ENCODE measurements at places on chromosomes 7 and 10.

- DNase-seq: no peak
These were observed 48.3 kb upstream of the TMEM236 start for GRCh38 chr10:17703706-17704105.

- DNase-seq: no peak
These were observed 46.3 kb downstream of the CUL2 start for GRCh38 chr10:35043796-35044344.

DNA sequence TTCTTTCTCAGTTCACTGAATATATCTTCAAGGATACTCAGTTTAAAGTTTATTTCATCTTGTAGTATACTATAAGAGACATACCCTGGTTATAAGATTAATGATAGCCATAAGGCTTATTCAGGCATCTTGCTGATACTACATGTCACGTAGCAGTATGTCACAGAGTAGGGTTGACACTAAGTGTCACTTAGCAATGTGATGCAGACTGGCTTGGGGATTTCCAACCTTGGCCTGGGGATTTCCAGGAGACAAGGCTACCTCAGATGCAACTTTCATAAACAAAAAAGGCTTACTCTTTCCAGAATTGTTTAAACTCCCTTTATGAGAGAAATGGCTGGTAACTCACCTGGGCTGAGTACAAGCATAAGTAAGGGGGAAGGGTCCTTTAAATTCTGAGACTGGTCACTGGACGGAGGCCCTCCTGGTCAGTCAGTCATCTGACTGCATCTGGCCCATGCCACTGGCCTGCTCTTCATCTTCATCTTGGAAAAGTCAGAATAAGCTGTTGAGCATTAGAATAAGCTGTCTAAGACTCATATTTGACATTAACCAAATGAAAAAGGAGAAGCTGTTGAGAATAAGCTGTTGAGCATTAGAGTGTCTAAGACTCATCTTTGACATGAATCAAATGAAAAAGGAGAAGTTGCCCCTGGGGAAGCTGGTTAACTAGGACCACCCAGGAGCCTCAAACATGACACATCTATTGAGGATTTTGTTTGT lies 9.5 kb downstream of the SLC13A1 start:
- DNase-seq: no peak

DNA sequence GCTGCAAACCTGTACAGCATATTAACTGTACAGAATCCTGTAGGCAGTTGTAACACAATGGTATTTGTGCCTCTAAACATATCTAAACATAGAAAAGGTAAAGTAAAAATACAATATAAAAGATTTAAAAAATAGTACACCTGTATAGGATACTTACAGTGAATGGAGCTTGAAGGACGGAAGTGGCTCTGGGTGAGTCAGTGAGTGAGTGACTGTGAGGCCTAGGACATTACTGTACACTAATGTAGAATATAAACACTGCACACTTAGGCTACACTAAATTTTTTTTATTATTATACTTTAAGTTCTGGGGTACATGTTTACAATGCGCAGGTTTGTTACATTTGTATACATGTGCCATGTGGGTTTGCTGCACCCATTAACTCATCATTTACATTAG lies 97.3 kb upstream of the STK17A start:
- no peak for DNase-seq

GRCh38 chr10:88121361-88121760 lies 257.9 kb downstream of the PTEN start:
- DNase-seq: no peak

GRCh38 chr10:11227103-11227502 lies 209.4 kb downstream of the CELF2 start:
- no peak for DNase-seq

DNA sequence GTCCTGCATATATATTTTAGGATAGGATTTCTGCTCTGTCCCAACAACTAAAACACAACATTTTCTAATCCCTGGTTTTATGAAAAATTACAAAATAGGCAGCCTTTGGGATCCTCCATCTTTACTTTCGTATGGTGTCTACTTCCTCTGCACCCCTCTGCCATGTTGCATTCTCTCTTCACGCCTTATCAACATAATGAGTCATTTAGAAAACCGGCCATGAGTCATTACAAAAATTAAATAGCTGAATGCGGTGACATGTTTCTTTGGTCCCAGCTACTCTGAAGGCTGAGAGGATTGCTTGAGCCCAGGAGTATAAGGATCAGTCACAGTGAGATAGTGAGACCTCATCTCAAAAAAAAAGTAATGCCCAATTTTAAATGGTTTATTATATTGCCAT lies 148.1 kb upstream of the CELF2 start:
- DNase-seq: no peak

DNA sequence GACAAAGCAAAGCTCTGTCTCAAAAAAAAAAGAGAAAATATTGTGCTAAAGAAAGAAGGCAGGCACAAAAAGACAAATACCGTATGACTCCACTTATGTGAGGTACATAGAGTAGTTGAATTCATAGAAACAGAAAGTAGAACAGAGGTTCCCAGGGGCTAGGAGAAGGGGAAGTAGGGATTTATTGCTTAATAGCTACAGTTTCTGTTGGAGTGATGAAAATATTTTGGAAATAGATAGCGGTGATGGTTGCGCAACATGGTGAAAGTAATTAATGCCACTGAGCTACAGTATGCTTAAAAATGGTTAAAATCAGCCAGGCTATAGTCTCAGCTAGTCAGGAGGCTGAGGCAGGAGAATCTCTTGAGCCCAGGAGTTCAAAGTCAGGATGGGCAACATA lies 18.5 kb upstream of the NPFFR1 start:
- DNase-seq: peak; percentile 51

GRCh38 chr10:65570143-65571010 lies 1355.5 kb upstream of the LRRTM3 start:
- no peak for DNase-seq

DNA sequence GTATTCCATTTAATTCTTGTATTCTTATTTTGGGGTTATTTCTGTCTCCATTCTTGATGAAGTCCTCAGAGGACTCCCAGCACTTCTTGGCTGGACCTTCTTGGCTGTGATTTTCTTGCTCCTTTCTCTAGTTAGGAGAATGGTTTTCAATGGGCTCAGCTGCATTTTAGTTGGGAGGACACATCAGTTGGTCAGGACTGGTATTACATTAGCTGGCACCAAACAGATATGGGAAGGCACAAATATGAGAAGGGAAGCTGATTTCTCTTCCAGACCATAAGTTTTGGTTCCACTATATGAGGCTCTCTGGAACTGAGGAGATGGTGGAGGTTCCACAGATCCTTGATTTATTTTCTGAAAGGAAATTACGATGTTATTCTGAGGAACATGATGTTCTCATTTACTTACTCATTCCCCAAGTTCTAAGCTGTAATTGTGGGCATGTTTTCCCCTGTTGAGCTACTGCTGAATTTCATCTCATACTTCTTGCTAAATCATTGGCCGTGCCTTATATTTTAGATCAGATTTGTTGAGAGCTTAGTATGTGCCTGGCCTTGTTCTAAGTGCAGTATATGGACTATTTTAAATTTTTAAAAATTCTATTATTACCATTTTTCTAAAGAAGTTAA lies 261.0 kb downstream of the THSD7A start:
- DNase-seq: no peak

DNA sequence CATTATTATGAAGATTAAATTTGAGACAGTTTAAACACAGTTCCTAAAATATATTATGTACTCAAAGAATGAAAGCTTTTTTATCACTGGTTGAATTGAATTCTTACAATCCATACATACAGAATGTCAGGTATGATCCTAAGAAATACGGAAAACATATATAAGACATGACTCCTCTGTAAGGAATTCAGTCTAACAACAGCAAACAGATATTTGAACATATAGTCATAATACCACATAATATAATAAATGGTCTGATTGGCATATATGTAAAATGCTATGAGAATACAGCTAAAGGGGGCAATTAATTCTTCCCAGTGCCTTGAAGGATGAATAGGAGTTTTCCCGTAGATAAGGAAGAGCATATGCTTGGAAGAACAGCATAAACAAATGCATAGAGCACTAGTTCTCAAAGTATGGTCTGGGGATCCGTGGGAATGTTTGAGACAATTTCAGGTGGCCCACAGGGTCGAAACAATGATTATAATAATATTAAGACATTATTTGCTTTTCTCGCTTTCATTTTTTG lies 10.6 kb upstream of the ARID5B start:
- DNase-seq: no peak

DNA sequence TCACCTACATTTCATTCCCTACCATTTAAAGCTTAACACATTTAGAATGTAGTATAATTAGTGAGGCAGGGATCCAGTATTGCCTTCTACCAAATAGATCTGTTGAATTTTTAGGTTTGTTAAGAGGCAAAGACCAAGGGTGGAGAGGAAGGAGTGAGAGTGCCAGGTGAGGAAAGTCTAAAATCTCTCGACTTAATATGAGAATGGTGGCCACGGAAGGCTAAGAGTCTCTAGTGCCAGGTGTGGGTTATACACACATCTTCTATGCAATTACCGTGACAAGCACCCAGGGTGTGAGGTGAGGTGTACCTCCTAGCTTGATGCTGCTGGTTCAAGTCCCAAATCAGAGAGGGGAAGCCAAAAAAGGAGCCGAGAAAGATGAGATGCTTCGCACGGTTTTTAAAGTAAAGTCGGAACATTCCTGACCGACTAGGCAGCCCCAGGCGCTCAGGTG lies 439 bp downstream of the IQUB start:
- no peak for DNase-seq

- DNase-seq: no peak
These were observed 185.1 kb downstream of the DGKI start for GRCh38 chr7:137661634-137662033.

- DNase-seq: peak; percentile 81
These were observed 28.2 kb downstream of the MINDY4 start for GRCh38 chr7:30799206-30799975.

DNA sequence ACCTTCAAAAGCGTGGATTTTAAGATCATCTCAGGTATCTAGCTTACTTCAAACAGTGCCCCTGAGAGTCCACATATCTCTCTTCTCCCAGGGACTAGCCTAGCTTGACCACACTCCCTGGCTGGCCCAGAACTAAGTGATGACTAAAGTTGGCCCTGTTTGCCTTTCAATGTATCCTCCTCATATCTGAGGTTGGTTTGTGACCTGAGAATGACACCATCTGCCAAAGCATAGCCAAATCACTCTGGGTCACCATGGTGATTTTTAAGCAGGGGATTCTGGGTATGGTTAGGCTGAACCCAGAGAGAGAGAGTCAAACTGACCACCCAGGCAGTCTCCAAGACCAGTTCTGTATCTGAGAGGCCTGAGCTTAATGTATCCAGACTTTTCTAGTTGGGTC lies 16.2 kb downstream of the CNNM1 start:
- DNase-seq: no peak

DNA sequence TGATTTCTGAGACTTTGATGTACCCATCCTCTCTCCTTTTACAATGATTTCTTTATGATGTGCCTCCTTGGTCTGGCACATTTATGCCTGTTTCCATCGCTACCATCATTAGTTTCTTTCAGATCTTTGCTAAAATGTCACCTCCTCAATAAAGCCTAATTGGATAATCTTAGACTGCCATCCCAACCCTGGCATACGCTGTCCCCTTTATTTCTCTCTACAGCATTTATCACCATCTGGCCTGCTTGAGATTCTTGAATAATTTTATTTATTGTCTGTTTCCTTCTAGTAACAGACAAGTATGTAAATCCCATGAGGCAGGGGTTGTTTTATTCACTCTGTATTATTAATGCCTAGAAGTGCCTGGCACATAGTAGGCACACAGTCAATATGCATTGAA lies 6.7 kb upstream of the DNTT start:
- DNase-seq: no peak

DNA sequence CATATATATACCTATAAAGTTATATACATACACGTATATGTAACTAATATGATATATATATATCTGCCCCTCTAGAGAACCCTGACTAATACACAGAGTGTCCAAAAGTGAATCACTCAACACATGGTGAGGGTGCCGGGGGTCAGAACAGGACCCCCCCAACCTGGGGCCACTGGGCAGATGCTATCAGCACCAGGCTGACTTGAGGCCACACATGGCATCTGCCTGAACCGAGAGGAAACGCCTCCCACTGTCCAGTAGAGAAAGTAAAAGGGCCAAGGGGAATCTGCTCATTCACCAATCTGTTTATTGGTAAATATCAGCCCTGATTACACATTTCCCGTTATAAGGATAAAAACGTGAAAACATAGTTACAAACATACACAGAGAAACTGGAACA lies 218.3 kb downstream of the PTPRN2 start:
- DNase-seq: no peak

- no peak for DNase-seq
These were observed 541.9 kb upstream of the CELF2 start for GRCh38 chr10:10475812-10476211.

- no peak for DNase-seq
These were observed 46.2 kb downstream of the BAIAP2L1 start for GRCh38 chr7:98354511-98355249.

GRCh38 chr10:22481687-22482539 lies 136.6 kb downstream of the SPAG6 start:
- DNase-seq: no peak

GRCh38 chr7:70778585-70778984 lies 353.4 kb upstream of the GALNT17 start:
- DNase-seq: no peak

DNA sequence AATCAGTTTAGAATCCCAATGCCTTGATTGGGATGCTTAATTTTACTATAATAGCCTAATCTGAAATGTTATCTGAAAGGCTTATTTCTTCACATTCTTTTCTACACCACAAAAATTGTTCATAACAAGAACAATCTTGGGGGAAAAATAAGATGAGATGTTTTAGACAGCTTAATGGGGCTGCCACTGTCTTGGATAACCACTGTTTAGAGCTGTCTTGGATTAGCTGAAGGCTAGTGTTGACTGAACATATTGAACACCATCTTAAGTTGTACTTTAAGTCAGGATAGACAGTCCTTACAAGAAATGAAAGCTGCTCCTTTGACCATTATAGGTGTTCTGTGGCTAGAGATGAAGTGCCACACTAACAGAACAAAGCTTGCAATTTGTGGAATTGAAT lies 501.3 kb downstream of the GFRA1 start:
- DNase-seq: no peak

DNA sequence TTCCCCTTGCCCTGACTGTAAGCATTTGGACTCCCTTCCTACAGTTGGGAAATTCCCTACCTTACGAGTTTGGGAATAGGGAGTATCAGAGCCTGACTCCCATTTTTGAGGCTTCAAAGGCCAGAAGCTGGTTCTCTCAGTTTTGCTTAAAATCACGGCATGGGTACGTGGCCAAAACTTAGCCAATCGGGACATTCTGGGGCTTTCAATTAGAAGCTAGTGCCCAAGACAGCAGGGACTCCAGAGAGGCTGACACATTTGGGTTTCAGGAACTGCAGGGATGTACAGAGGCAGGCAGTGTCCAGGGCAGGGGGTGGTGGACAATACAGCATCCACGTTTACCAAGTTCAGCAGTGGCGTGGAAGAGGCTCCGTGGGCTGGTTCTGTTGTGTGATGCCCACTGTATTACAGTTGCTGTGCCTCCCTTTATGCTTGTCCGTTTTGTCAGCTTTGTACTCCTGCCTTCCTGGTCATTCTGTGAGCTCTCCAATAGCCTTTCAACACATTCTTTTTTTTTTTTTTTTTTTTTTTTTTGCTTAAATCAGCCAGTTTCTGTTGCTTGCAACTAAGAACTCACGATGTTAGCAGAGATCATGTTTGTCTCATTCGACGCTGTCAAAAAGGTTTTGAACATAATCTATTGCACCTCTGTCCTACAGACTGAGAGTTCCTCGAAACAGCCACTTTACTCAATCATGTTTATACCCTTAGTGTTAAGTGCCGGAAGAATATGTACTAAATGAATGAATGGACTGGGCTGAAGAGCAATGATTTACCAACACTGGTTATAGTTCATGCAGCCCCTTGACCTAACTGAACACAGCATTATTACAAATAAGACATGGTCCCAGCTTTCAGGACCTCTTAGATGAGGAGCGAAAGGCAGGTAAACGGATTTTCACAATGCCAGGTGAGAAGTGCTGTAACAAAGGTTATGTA lies 1.1 kb downstream of the GGCT start:
- no peak for DNase-seq

All from AG09309 (cell line).